Activated CD8-positive, alpha-beta memory T cell treated with anti-CD3 and anti-CD28 coated beads for 36 hours (primary cell): ENCODE measurements at places on chromosomes 11 and 22. TPM values are rescaled to one million over a fixed set of nuclear protein-coding genes. Genes with fewer than 3 reads are reported as not detected.

SLC35E4 gene
- 6.8 TPM for total RNA-seq

SYCE3 gene
- not detected for total RNA-seq

ACTN3 gene
- total RNA-seq = 0.08 TPM

MYO18B gene
- 0.57 TPM for total RNA-seq

OR5M11 gene
- total RNA-seq = not detected

MTA2 gene
- total RNA-seq = 216 TPM

C11orf16 gene
- not detected for total RNA-seq

VPREB1 gene
- total RNA-seq = not detected

NKAPD1 gene
- 23.8 TPM for total RNA-seq

GDPD4 gene
- total RNA-seq = not detected

CABP4 gene
- total RNA-seq = 0.23 TPM
